Hypothalamus (tissue), 51 donors: ENCODE measurements at places on chromosomes 6 and 20.

- DNase-seq = no peak
Observed at GRCh38 chr6:147060636-147061035, 143.6 kb upstream of the STXBP5 start.

DNA sequence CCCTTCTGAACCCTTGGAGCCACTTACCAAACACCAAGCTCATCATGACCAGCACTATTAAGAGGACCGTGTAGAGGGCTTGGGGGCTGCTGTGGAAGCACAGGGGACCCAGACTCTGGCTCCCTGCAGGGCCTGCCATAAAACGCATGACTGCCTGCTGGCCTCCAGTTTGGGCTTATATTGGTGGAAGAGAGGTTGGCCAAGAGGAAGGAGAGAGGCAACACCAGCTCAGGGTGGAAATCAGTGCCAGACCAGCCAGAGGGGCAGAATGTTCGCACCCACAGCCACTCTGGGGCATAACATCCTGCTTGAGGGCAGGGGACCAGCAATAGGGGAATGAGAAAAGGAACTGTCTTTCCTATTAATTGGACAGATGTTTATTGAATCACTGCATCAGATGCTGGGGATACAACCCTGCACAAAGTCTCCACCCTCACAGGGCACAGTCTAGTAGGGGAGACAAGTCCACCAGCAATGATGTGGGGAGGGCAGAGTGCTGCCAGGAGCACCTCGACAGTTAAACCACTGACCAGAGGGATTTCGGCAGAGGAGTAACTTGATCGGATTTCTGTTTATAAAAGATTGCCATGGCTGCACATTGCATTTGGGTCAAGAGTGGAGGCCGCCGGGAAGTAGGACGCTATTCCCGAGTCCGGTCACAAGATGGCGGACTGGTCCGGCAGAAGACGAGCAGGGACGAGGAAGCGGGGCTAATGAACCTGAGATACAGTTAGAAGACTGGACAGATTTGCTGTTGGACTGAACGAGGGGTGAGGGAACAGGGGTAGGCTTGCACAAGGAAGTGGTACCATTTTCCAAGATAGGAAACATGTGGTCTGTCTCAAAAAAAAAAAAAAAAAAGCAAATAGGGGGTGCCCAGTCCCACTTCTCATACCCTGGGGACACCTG, at the start of gene LY6G5C:
LY6G5C (minus strand) TSS at position 842 of the 909 bp plus-strand sequence; CDS start at position 148, 694 bp downstream.
- DNase-seq = no peak

DNA sequence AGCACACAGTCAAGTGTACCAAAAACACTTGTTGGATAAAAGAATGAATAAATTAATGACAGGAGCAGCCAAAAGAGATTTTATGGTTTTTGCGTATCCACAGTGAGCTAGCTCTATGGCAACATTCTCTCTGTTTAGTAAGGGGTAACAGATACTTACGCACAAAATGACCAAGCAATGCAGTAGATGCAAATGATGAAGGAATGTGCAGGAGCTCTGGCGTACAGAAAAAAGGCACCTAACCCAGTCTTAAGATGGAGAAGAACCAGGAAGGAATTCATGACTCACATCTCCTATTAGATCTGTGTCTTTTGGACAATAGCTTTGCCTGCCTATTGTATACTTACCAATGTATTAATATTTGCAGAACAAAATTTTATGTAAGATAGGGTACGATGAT, 191.9 kb upstream of the PREP start:
- DNase-seq = no peak

GRCh38 chr6:130896249-130896648, 69.0 kb downstream of the SMLR1 start:
- no peak for DNase-seq
